Inflammatory macrophage treated with lipopolysaccharide for 1 hour (primary cell): ENCODE measurements at places on chromosomes 16 and 17.
A peak's percentile ranks its signal among the peaks of the same experiment; 100 is the strongest.

DNA sequence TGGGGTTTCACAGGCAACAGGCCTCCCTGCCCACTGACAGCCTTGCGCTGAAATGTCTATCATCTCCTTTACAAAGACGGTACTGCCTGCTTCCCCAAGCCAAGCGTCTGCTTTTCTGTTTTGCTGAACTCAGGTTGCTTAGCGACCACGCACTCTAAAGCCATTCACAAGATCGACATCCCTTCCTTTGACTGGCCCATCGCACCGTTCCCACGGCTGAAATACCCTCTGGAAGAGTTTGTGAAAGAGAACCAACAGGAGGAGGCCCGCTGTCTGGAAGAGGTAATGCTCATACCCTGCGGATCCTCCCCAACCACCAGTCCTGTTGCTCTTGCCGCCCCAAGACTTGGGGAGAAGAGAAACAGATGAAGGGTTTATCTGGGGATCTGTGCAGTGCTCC lies 28.7 kb downstream of the TMEM186 start:
- DNase-seq = no peak

DNA sequence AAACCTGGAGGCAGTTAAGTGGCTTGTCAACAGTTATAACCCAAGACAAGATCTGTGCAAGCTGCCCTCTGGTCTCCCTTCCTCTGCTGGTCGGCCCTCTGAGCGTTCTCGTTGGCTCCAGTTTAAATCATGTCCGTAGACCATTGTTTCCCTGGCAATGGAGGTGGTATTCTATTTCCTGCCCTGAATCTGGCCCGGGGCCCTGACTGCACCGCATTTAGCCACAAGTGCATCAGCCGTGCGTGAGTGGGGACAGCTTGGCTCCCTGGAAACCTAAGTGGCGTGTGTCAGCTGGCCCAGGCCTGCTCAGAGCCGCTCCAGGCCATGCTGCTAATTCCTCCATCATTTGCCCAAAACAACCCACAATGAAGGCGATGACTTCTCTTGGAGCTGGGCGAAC lies 15.0 kb upstream of the MYLK3 start:
- no peak for DNase-seq

- DNase-seq = no peak
Measured at GRCh38 chr17:77778636-77779489, 179.6 kb upstream of the TNRC6C start.

GRCh38 chr17:42920922-42921321 lies 20.3 kb downstream of the G6PC1 start:
- DNase-seq = no peak

DNA sequence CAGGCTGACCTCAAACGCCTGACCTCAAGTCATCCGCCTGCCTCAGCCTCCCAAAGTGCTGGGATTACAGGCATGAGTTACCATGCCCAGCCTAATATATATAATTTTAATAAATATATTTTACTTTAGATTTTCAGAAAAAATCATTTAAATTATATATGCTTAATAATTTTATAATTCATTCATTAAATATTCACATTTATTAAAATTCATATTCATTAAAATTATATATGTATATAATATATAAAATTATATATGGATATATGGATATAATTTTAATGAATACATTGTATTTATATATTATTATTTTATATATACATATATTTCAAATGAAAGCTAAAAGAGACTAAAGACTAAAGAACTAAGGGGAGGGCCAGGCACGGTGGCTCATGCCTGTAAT lies 29.4 kb downstream of the COPRS start:
- DNase-seq = no peak

GRCh38 chr16:28891964-28892890 lies 13.9 kb downstream of the ATP2A1 start:
- DNase-seq = no peak

DNA sequence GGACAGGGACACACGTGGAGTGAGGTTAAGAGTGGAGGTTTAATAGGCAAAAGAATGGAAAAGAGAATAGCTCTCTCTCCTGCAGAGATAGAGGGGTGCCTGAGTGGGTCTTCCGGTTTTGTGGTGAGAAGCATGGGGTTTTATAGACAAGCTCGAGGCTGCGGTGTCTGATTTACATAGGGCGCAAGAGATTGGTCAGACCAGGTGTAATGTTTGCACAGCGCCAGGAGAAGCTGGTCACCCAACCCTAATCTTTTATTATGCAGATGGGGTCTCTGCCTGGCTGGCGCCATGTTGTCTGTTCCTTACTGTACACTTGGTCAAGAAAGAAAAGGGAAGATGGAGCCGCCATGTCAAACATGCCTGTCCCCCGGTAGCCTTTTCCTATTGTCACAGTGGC lies 44.5 kb upstream of the MLYCD start:
- no peak for DNase-seq

DNA sequence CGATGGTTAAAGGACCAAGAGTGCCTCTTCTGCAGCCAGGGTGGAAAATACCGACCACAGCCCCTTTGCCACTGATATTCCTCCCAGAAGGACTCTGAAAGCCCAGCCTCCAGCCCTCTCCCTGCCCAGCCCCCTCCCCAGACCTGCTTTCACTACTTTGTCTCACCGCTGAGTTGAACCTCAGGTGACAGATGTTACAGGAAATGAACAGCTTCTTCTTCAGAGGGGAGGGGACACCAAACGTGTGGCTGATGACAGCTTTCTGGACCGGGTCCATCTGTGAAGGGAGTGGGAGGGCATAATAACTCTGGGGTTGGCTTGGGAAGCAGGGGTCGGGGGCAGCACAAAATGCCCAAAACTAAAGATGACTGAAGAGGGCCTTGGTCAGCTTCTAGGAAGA lies 14.2 kb downstream of the NKIRAS2 start:
- DNase-seq = no peak

- DNase-seq = peak; percentile 27
Measured at GRCh38 chr17:39231091-39231561, 5.4 kb upstream of the STAC2 start.

- DNase-seq = no peak
Measured at GRCh38 chr16:57708168-57708567, 13.6 kb downstream of the DRC7 start.

GRCh38 chr16:88570691-88571092 lies 489 bp downstream of the ZC3H18 start:
- peak; percentile 19 for DNase-seq

- no peak for DNase-seq
Measured at GRCh38 chr16:2216330-2216729, 1.7 kb upstream of the PGP start.

DNA sequence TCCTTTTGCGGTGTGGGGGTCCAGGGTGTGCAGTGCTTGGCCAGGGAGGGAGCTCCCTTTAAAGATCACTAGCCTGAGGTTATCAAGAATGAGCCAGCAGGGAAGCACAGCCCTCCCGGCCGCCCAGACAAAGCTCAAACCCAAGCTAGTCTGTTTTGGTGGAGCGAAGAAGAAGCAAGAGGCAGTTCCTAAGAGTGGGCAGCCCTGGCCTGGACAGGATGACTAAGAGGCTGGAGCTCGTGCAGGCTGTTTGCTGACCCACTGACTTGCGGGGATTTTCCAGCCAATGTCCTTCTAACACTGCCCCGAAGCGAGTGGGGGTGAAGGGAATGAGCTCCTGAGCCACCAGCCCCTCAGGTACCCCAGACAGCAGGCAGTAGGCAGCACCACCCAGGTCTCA lies 134.4 kb downstream of the COPRS start:
- peak; percentile 23 for DNase-seq

- no peak for DNase-seq
Measured at GRCh38 chr17:72359274-72359673, 238.5 kb downstream of the SOX9 start.

DNA sequence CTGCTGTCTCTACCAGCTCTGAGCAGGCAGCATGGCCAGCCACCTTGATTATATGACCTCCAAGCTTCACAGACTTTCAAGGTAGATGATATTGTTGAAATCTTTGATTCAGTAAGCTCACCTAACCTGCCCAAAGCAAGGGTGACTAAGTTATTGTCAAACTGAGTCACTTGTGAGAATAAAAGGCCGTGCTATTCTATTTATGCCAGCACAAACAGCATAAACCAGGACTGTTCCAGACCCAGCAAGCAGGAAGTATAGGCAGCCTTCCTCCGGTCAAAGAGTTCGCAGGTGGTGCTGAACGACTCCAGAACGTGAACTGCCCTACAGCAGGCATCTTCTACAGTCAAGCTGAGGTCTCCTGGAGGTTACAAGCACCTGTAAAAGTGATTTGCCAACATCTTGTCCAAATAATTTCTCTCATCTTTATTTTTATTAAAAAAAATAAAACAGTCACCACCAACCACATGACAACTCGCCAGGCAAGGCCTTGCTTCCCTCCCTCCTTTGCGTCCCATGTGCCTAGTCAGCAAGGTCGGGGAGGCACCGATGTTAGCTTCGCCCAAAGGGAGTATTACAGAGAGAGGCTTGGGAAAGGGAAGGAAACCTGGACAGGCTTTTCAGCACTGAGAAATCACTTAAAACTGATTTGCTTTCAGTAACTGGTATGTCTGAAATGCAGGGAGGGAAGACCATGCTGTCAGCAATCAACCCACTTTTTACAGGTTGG lies 10.8 kb downstream of the ARL2BP start:
- no peak for DNase-seq

DNA sequence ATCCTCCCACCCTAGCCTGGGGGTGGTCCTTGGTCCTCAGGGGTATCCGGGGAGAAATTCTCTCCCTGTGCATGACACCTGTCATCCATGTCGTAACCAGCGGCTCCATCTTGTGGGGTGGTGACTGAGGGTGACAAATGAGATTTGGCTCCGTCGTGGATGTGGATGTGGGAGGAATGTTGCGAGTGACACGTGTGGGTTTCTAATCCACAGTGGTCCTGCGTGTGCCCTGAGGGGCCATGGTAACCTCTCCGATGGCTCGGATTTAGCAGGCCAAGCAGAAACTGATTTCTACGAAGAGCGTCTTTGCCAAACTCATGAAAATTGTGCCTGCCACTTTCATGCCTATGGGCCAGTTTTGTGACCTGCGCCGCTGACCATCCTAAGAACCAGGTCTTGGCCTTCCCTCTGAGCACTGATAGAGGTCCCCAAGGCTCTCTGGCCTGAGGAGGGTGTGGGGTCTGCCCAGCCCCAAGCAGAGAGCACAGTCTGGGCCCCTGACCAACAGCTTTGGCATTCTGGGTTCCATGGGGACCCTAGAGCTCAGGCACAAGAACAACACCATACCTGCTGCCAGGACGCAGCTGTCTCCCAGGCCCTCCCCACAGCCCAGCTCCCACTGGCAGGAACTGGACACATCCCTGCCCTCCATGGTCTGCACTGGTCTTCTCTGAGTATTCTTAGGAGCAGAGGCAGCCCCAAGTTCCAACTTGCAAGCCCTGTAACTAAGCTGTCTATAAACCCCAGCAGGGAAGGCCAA lies 79.0 kb downstream of the AMFR start:
- DNase-seq = no peak

DNA sequence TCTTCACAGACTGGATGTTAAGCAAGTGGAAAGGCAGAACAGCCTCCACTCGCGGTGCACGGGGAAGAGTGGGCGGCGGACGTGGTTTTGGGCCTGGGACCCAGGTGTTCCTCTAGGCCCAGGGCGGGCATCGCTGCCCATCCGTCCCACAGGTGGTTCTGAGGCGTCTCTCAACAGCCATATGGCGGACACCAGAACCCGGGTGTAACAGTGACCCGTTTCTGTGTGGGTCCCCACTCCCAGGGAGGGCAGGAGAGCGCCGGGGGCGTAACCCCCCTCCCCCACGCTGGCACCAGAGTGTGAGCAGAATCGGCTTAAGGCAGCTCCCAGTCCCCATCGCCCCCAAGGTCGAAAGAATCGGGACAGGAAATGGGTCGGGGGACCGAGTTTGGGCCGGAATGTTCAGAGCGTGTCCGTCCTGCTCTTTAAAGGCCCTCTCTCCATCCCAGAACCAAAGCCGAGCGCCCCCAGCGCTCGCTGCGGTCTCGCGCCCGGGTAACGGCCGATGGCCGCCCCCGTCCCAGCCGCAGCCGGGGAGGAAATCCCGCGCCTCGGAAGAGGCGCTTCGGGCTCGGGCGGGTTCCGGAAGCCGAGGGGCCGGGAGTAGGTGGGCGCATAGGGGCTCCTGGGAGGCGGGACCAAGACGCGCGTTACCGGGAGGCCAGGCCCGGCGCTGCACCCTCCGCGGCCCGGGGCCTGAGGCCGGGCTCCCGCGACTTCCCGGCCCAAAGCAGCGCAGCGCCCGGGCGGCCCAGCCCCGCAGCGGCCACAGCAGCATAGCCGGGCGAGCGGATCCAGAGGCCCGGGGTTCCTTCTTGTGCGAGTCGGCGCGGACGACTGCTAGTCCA lies at the start of gene TK2:
TK2 (minus strand) TSS at position 839 of the 848 bp plus-strand sequence; CDS start at position 778, 61 bp downstream.
- peak; percentile 54 for DNase-seq

DNA sequence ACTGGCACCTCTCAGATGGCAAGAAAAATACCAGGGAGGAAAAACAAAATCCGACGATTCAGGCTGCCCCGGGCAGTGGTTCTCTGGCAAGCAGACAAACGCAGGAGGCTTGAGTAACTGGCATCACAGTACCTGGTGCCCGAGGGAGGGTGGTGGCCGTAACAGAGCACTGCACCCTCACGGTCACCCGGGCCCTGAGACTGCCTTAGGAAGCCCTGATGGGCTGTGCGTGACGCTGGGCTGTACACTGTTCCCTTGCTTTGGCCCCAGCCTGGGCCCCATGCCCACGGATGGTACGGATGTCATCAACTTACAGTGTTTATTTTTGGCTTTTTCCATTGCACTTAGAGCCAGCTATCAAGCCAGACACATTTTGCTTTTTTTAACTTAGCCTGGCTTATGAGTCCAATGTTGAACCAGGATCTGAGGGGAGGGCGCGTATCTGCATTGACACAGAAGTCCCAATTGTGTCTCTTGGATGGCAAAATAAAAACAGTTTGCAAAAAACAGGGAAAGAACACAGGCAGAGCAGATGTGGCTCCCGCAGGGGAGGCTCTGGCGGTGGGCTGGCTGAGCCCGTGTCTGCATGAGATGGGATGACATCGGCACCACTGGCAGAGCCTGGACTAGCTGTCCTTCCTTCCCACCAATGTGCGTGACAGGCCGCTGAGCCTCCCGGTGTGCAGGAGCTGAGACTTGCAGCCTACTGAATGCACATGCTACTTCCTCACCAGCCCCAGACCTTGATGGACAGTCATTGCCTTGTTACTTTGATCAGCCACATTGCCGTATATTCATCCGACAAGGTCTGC lies 287.7 kb downstream of the FOXL1 start:
- DNase-seq = no peak

DNA sequence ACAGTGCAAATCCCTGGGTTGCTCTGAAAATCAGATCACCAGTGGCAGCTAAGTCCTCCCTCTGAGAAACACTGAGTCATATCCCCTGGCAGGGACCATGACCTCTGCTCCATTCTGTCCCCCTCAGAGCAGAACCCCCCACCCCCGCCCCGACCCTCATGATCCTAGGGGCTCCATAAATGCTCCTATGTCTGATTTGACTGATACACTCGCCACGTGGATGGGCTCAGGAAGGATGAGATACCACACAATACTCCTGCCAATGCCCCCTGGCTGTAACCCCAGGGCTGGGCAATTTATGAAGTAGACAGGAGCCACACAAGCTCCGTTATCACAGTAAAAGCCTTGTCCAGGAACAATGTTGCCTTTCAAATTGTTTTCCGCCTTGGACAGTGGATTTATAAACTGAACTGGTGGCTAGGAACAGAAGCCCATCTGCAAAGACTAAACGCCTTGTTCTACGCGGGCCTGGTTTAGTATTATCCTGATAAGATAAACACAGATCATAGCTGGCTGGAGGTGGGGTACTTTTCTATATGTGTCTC lies 394.8 kb downstream of the SLC39A11 start:
- no peak for DNase-seq

GRCh38 chr16:2712546-2712945 lies 7.5 kb downstream of the PRSS27 start:
- no peak for DNase-seq

- no peak for DNase-seq
Measured at GRCh38 chr17:10516638-10517037, 1.7 kb downstream of the MYH1 start.

GRCh38 chr17:21458054-21458453 lies 81.9 kb downstream of the KCNJ12 start:
- DNase-seq = no peak

GRCh38 chr17:82956146-82956725 lies 116.4 kb upstream of the ZNF750 start:
- no peak for DNase-seq
